Uterus (tissue), 4 donors: ENCODE measurements at places on chromosomes 16 and 17.

- no peak for DNase-seq
Observed at GRCh38 chr16:180101-180675, at the start of gene HBQ1. Gene HBQ1 (plus strand): TSS chr16:180459. CDS start chr16:180487, 28 bp downstream.

DNA sequence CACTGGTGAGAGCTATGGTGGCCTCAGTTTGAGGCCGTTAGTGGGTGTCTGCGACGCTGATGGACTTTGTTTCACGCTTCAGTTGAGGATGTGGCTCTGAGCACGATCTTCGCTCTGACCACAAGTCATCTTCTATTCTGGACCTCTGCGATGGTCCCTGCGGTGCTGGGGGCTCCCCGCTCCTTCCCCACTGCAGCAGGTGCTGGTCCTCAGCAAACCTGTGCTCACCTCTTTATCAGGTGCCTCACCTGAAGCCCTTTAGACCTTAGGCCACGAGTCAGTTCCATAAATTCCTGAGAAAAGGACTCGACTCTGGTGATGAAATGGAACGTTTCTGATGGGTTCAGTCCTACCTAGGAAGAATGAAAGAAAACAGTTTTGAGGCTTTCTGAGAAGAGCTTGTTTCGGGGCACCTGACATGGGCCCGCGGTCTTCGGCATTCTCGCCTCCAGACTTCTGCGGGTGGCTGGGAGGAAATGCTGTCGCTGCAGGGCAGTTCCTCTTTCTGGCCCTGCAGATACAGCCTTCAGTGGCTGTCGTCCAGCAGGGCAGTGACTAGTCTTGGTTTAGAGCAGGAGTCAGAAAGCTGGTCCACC is 4.7 kb downstream of the KCTD5 start:
- DNase-seq, result no peak

- no peak for DNase-seq
Observed at GRCh38 chr16:80986557-80986956, 20.1 kb downstream of the CMC2 start.

DNA sequence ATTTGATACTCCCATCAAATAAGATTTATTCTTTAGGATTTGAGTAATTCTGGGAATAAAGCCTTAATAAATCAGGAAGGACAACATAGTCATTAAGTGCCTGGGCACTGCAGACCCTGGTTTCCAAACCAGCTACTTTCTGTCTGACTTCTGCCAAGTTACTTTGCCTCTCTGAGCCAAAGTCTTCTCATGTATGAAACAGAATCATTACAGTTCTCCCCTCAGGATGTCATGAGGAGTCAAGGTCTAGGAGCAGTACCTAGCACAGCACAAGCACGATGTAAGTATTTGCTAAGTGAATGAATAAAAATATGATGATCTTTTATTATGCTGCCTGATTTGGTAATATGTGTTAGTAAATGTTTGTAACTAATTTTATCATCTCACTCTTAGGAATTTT is 30.4 kb upstream of the HEATR6 start:
- no peak for DNase-seq

GRCh38 chr17:31095236-31096105 is 694 bp downstream of the NF1 start:
- peak; percentile 61 for DNase-seq

- no peak for DNase-seq
Observed at GRCh38 chr17:60355663-60356594, 36.0 kb downstream of the USP32 start.

DNA sequence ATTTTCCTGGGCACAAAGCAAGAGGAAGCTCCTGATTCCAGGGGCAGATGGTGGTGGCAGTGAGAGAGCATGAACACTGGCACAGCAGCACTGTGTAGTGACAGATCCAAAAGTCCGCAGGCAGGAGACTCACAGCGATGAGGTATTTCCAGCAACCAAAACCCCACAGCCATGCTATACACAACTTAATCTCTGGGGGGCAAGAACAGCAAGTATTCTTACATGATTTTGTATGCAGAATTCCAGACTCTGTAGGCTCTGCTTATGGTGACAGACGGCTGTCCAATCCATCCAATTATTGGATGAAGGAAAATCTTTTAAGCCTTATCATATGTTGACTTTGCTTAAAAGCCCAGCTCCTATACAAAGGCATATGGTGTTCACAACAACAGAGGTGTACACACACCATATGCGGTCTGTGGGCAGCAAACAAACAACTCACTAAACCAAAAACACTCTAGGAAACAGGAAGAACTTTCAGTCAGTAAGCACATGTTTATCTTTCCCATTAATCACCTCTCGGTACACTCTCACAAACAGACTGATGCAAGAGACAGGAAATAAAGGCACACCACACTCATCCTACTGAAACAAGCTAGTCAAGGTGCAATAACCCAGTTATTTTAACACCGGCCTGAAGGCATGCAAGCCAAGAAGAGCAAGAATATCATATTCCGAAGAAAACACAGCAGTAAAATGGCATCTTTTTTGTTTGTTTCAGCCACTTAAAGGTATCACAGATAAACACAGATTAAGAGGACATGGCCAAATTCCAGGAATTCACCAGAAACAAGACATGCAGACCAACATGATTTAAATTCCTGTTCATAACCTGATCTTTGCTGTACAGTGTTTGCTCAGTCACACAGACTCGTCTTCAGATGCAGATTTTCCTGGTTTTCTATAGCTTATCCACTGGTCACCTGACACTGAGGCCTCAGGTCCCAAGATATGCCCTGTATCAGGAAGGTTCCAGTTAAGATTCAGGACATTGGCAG is 47.8 kb downstream of the ERN1 start:
- DNase-seq, result no peak

DNA sequence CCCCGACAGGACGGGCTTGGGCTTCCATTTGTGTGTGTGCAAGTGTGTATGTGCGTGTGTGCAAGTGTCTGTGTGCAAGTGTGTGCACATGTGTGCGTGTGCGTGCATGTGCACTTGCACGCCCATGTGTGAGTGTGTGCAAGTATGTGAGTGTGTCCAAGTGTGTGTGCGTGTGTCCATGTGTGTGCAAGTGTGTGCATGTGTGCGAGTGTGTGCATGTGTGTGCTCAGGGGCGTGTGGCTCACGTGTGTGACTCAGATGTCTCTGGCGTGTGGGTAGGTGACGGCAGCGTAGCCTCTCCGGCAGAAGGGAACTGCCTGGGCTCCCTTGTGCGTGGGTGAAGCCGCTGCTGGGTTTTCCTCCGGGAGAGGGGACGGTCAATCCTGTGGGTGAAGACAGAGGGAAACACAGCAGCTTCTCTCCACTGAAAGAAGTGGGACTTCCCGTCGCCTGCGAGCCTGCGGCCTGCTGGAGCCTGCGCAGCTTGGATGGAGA is 23.1 kb upstream of the ITGAX start:
- DNase-seq, result no peak

- peak; percentile 43 for DNase-seq
Observed at GRCh38 chr16:2512735-2513404, 882 bp upstream of the ATP6V0C start.
